ENCODE measurements at places on chromosomes 1 and 21.
A peak's percentile ranks its signal among the peaks of the same experiment; 100 is the strongest.

- no peak for DNase-seq
These were observed 10.0 kb downstream of the PABPC4 start for GRCh38 chr1:39566441-39567137.

GRCh38 chr1:84073266-84073665 is 70.8 kb upstream of the PRKACB start:
- DNase-seq, result no peak

DNA sequence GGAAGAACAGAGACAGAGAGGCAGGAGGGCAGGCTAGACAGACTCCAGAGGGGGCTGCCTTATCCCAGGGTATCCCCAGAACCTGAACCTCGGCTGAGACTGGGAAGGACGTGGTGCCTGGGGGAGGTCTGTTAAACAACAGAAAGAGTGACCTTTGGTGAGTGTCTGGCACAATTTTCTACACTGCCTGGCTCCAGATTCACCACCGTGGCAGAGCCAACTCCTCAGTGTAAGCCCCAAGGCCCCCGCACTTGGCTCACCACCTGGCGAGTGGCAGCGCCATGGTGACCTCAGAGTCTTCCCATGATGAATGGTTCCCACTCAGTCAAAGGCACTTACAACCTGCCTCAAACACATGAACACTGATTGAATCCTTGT is 6.5 kb downstream of the RD3 start:
- DNase-seq, result no peak

GRCh38 chr1:206698011-206698410 is 13.3 kb downstream of the MAPKAPK2 start:
- no peak for DNase-seq

DNA sequence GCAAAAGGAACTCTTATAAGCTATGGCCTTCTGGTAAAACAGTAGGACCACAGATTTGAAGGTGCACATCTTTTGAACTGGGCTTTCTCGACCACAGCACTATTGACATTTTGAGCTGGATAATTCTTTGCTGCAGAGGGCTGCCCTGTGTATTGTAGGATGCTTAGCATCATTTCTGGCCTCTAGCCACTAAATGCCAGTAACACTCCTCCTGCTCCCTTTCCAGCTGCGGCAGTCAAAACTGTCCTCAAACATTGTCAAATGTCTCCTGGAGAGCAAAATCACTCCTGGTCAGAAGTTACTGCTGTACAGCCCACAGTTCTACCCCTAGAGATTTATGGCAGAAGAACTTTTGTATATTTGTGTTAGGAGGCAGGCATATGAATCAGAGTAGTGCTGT is 836.7 kb downstream of the PLA2G4A start:
- no peak for DNase-seq

DNA sequence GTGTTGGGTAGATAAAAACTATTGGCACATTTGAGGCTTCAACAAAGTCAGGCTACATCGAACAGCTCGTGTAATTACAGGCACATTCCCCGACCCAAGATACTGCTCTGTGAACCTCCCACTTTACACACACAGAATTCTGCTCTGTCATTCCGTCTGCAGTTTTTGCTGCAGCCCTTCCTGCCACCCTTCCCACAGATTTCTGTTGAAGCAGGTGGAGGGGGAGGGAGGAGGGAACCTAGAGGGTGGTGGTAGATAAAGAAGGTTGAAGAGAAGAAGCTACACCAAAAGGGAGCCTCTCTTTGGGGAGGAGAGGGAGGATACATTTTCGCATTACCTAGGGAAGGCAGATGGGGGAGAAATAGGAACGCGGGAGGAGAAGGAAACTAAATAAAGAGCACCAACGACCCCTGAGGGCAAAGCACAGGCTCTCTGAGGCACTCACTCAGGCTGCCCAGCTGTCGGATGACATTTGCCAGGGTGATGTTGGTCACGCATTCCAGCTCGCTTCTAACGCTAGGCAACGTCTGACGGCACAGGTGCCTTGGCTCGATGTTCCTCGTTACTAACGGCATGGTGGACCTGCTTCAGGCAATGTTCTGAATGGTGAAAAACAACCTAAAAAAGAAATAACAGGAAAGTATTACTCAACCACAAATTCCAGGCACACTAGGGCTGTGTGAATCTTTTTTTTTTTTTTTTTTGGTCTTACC is 36.0 kb downstream of the GPR3 start:
- no peak for DNase-seq

DNA sequence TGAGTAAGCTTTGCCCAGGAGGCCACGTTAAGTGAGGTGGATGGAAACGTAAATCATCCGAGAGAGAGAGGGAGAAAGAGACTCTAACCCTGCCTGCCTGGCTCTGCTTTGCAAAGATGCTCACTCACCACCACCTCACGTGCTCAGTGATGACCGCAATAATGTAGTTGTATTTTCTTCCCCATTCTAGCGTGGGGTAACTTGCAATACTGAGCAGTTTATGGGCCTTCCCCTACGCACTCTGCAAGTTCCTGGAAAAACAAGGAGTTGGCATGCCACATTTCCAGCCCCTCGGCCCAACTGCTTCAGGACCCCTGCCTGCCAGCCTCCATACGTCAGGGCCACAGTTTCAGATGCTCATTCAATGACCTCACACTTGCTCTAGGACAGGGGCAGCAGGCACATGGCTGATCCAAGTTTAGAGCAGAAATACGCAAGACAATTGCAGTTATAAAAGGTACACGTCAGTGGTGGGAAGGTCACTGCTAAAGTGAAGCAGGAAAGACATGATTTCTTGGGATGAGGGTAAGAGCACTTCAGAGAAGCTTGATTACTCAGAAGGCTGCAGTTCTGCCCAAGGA is 112.5 kb upstream of the RAB4A start:
- no peak for DNase-seq

DNA sequence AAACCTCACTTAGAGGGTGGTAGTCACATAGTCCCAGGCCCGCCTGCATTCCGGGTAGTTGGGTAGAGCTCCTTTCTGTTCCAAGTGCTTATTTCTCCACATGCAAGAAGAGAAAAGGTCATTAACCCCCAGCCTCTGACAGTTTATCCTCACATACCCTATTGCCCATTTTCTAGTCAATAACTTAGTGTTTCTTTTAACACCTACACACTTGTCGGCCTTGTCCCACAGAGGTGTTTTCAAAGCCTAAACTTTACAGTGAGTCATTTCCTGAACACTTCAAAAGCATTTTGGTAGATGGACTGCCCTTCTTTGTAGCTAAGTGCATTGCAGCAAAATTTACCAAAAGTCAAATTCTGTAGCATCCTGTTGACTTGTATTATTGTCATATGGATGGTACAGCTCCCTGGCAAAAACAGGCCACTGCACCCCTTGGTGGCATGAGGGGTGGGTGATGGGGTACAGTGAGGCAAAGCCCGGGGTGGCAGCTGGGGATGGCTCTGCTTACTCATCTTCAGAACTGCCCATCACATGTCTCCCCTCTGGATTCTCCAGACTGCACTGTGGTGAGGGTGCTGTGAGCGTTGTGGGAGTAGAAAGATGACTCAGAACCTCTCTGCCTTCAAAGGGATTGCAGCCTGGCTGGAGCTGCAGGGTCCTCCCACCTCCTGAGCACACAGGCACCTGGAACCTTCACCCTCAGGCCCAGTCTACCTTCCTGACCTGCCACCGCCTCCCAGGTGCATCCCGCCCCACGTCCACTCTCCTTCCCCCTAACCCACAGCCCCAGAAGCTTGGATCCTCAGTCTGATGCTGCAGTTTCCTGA is 45.8 kb upstream of the DMRTB1 start:
- DNase-seq, result peak; percentile 42

- DNase-seq, result no peak
These were observed 51.7 kb downstream of the BACE2 start for GRCh38 chr21:41219498-41220207.

- no peak for DNase-seq
These were observed 15.6 kb downstream of the SERINC2 start for GRCh38 chr1:31428436-31429221.

DNA sequence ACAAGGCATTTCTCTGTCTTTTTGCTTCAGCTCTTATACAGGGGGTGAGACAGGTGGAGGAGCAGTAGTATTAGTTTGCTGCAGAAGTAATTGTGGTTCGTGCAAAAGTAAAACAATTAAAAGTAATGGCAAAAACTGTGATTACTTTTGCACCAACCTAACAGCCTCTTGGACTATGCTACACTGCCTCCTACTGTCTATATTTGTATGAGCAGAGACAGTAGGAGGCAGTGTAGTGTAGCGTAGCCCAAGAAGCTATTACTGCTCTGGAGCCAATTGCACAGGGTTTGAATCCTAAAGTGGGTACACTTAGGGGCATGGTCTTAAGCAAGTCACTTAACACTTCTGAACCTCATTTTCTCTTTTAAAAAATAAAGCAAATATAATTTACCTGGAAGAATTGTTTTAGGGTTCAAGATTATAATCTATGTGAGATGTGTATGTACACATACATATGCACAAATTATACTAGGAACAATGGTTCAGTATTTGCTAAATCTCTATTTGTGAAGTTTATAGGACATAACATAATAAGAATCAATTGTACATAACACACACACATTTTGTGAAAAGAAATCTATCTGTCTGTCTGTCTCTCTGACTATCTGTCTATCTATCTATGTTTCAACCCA is 103.8 kb downstream of the BRINP3 start:
- DNase-seq, result no peak

DNA sequence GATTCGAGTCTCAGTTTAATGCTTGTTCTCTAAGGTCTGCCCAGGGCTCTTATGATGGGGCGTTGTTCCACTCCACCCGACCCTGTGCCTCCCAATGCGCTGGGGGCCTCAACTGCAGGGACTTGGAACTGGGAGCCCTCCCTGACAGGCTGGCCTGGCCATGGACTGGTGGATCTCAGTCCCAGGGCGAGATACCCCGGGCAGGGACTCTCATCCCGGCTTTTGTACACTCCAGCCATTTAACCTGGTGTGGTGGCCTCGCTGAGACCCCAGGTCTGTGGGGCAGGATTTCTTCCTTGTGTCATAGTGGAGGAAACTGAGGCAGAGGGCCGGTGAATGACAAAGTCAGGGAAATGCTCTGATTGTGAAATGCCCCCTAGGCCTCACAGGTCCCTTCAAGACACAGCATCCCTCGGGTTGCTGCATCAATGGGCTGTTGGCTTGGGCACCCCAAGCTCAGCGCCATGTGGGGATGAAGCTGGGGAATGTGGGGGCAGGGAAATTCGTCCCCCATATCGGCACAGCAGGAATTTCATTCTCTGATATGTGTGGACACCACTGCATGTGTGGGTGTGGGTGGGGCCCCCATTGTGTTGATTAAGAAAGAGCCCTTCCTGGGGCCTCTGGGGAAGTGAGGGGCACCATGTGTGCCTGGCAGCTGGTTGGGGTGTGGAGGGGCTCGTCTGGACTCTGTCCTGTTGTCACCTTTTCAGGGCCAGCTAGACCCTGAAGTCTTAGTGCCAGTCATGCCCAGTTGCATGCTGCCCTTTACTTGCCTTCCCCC is 19.9 kb upstream of the ZNF678 start:
- DNase-seq, result no peak

DNA sequence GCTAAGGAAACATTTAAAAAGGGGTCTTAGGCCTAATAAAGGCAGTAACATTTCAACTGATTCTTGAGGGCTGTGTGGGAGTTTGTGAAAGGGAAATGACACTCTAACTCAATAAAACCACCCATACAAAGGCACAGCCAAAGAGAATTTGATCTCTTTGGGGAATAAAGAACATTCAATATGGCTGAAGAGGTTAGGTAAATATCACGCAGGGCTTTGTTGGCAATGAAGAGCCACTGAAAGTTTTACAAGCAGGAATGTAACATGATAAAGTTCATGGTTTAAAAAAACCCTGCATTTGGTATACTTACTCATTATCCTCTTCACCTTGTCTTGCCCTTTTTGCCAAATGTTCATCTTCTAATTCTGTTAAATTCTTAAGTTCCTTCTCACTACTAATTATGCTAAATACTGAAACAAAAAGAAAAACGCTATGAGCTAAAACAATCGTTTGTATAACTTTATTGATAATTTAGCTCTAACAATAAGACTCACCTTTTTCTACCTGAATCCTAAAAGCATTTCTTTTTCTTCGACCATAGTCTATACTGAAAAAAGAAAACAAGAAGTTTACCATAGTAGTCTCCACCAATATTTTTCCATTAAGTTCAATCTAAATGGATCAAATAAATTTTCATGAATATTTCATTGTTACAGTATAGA is 12.5 kb downstream of the NVL start:
- DNase-seq, result no peak

DNA sequence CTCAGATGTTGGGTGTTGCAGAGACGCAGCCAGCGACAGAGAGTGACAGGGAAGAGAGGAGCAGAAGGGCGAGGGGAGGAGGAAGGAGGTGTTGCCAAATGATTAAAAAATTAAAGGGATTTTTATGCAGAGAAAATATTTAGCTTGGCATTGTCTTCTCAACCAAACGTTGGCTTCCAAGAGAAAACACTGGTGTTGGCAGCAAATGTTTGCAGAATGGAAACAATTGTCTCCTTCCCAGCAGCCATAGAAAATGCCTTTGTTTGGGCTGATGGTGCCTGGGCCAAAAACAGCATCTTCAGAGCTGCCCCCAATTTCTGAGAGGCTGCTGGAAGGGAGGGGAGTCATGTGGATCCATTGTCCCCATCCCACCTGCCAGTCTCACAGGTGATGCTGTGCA is 29.7 kb upstream of the GRIK3 start:
- no peak for DNase-seq

GRCh38 chr1:3893190-3893589 is 6.9 kb downstream of the C1orf174 start:
- no peak for DNase-seq

DNA sequence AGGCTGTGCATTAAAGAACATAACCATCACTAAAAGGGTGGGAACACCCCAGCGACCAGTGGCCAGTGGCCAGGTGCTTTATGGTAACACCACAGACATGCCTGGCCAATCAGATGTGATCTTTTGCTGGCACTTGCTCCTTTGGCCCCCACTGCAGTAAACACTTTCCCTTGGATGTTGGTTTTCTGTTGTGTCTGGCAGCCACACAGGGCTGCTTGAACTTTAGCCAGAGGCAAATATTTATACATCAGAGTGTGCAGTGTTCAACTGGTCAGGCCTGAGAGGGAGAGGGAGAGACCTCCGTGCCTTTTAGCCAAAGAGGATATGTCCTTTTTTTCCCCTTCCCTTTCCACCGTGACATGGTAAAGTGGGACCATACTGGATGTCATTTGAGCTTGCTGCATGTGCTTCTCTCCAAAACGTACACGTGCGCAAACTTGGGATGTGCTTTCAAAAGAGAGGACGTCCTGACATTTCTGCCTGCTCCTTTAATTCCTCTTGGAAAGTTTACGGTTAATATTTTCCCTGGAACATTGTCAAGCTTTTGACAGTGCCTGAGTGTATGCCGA is 101.2 kb downstream of the NFIA start:
- DNase-seq, result no peak

DNA sequence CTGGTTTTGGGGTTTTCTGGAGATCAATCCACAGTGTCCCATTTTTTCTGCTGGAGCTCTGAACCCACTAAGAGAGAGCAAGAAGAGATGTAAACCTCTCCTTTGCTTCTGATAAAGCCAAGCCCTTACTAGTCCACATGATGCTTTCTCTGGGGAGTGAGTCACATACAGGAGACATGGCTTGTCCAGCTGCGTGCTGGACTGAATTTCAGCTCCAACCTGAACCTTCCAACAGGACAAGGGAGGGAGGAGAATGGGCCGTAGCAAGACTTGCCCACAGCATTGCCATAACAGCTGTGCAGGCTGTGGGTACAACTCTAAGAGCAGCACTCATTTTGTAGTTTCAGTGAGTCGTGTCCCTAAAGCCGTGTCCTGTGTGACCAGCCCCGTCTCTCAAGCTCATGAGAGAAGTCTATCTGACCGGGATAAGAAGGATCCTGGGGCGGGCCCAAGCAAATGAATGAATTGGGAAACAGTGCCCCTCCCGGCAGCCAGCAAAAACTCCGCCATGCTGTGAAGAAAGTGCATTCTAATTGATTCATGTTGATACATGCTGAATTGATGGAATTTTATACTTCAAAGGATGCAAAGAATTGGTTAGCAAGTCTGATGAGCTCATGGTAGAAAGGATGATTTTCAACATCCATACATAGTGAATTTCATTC is 195.2 kb downstream of the GABPA start:
- DNase-seq, result no peak

All from activated T-cell treated with anti-CD3 and anti-CD28 coated beads for 24 hours (primary cell).